ENCODE measurements at places on chromosomes 3 and 15. TPM values are rescaled to one million over a fixed set of nuclear protein-coding genes. Genes with fewer than 3 reads are reported as not detected.

LRTM1 gene
- polyA plus RNA-seq: not detected

BTBD1 gene
- polyA plus RNA-seq: 64.0 TPM

MEIS2 gene
- not detected for polyA plus RNA-seq

FAM174B gene
- not detected for polyA plus RNA-seq

TGM5 gene
- polyA plus RNA-seq: not detected

OSBPL10 gene
- 65.6 TPM for polyA plus RNA-seq

CCR2 gene
- 1.4 TPM for polyA plus RNA-seq

FRMD5 gene
- polyA plus RNA-seq: 0.77 TPM

ZIC1 gene
- polyA plus RNA-seq: not detected

SLC22A13 gene
- polyA plus RNA-seq: not detected

TMEM115 gene
- 29.0 TPM for polyA plus RNA-seq

GRCh38 chr3:58093574-58094195 is 85.5 kb downstream of the FLNB start:
- DNase-seq: no peak

- DNase-seq: no peak
These were observed 29.4 kb upstream of the SLITRK3 start for GRCh38 chr3:165225604-165226003.

GRCh38 chr15:78061963-78062427 is 15.5 kb downstream of the TBC1D2B start:
- no peak for DNase-seq

DNA sequence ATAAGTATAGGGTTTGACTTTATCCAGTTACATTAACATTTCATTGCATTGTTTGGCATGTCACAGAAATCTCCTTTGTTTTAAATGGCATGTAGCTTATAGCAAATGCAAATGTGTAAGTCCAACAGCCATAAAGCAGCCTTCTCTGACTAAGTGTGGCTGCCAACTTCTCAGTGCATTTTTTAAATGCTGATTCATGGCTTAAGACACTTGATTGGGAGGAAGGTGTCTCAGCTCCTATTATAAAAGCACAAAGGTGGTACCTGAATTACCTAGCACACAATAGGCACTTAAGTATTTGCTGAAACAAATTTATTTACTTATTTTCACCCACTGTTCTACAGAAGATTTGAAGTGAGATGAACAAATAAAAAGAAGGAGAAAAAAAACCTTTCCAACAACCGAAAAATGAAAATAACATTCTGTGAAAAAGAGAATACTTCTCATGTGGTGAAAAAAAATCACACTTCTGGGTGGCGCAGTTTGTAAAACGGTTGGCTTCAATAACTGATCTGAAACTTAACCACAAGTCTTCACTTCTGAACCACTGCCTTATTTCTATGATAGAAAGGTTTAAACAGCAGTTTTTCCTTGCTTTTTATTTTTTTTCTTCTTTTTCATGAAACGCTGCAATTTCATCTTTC is 105.5 kb upstream of the ICE2 start:
- no peak for DNase-seq

DNA sequence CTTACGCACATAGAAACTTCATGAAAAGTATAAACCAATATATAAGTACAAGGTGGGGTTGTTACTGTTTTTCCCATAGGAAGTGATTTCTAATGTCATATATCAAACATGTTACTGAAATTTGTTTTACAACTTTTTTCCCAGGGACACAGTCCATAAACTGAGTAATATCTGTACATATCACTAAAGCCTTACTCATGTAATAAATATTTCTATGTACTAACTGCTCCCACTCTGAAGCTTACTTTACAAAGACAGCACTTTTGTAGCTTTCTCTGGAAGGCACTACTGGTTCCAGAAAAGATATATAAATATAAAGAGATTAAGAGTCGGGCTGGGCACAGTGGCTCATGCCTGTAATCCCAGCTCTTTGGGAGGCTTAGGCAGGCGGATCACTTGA is 91.7 kb downstream of the MYO5A start:
- no peak for DNase-seq

GRCh38 chr3:4447295-4447999 is 19.6 kb downstream of the SUMF1 start:
- no peak for DNase-seq

- DNase-seq: no peak
These were observed 497.7 kb upstream of the TBL1XR1 start for GRCh38 chr3:177694951-177695350.

- DNase-seq: no peak
These were observed 56.7 kb downstream of the NBEAL2 start for GRCh38 chr3:47036145-47036544.

- no peak for DNase-seq
These were observed 42.2 kb downstream of the DAPK2 start for GRCh38 chr15:64004056-64004455.

DNA sequence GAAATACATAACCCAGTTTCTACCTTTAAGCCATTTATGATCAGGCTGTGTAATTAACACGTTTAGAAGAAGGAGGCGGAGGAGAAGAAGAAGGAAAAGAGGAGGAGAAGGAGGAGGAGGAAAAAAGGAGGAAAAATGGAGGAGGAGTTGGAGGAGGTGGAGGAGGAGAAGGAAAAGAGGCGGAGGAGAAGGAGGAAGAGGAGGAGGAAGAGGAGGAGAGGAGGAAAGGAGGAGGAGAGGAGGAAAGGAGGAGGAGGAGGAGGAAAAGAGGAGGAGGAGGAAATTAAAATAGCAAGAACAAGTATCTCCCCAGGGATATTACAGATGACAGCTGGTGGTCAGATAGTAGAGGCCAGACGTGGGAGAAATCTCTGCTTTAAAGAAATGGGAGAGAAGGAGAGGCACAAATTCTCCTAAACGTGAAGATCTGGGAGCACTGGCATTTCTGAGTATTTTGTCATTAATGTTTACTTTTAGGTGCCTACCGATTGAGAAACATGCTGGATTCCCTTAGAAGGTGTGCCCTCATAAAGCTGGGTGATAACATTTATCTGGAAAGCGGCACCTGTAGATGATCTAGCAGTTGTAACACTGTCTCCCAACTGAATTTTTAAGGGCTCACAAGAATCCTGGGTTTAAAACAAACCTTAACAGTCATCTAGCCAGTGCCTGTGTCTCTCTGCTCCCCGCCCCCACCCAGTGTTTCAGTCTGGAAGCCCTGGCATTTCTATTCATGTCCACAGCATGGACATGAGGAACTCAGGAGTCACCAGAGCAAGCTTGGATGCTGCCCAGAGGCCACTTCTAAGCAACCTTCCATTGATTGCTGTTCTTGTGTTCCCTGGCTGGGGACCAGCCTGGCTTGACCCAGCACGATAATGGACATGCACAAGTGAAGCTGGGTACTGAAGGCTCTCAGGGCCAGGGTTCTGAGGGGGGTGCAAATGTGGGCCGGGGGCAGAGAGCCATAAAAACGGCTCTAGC is 75.2 kb downstream of the CHRNA7 start:
- DNase-seq: no peak

GRCh38 chr15:62835762-62836161 is 206.8 kb upstream of the TPM1 start:
- no peak for DNase-seq

DNA sequence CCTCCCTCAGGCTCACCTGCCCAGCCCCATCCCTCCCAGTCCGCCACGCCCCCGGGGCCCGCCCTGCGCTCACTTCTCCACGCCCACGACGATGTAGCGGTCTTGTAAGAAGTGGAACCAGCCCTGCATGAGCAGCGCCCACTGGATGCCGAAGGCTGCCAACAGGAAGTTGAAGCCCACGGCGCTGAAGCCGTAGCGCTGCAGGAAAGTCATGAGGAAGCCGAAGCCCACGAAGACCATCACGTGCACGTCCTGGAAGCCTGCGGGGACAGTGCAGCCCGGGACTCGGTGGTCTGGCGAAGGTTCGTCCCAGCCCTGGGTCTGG is 9.7 kb downstream of the RHCG start:
- DNase-seq: peak; percentile 51

DNA sequence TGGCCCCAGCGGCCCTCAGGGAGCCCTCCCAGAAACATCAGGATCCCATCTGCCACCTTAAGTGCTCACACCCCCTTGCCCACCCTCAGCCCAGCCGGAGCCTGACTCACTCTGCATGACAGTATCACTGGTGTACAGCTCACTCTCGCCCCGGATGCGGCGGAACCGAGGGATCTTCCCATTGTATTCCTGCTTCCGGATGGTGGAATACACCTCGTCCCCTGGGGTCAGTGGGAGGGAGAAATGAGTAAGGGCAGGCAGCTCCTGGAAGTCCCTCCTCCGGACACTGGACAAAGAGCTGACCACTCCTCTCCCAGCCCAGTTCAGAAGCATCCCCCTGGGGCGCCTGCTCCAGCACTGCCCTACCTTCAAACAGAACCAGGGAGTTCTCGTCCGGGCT is 16.5 kb downstream of the SEMA7A start:
- DNase-seq: no peak

DNA sequence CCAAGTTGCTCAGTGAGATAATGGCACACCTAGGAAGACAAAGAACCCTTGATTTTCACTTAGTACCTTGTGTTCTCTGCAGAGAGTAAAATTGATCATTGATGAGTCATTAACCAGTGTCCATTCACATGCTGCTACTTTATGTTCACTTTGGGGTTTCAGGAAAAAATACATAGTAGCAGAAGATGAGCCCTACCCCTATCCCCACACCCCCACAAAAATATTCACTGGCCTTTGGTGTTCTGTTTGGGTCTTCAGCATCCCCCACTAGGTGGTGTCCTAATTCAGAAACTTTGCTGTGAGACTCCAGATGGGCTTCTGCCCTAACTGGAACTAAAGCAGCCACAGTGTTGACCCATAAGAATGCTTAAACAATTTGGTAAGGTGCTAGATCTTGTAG is 178.8 kb downstream of the KLHL25 start:
- no peak for DNase-seq

DNA sequence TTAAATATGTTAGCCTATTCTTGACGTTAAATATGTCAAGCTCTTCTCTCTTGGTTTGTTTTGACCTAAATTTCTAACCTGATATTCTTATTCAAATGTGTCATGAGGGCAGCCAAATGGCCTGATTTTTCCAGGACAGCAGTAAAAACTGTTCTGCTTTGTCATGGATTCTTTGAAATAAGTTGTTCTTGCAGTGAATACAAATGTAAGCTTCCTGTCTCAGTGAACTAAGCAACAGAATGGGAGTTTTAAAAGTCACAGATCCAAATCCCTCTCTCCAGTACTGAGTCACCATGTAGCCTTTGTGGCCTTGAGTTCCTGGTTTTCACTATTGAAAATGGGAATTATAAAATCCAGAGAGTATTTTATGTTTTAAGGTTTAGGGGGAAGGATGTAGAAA is 301.8 kb downstream of the NLGN1 start:
- DNase-seq: no peak

Measured in naive B cell (primary cell).